ENCODE measurements at places on chromosomes 7 and 10.

DNA sequence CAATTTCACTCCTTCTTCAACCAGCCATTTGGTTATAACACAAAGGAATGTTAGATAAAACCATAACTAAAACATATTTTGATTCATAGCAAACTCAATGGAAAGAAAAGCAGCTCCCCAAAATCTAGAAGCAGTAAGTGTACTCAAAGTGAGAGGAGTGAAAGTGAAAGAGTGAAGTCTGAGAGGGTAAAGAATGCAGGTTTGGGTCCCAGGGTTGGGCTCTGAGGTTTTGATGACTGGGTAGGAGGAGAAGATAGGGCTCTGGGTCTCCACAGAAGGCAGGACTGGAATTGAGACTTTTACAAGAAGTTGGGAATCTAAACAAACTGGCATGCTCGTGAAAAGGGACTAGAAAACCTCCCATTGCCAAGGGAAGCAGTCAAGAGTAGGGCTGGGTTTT lies 85.4 kb upstream of the RSU1 start:
- DNase-seq = no peak

GRCh38 chr7:135190703-135191102 lies 20.2 kb upstream of the CYREN start:
- no peak for DNase-seq

GRCh38 chr7:74271742-74272141 lies 17.5 kb upstream of the CLIP2 start:
- no peak for DNase-seq

- no peak for DNase-seq
Measured at GRCh38 chr7:45350896-45351295, 193.3 kb downstream of the RAMP3 start.

- DNase-seq = no peak
Measured at GRCh38 chr7:119959811-119960210, 313.2 kb upstream of the KCND2 start.

GRCh38 chr10:110822712-110823311 lies 48.9 kb upstream of the PDCD4 start:
- DNase-seq = no peak

DNA sequence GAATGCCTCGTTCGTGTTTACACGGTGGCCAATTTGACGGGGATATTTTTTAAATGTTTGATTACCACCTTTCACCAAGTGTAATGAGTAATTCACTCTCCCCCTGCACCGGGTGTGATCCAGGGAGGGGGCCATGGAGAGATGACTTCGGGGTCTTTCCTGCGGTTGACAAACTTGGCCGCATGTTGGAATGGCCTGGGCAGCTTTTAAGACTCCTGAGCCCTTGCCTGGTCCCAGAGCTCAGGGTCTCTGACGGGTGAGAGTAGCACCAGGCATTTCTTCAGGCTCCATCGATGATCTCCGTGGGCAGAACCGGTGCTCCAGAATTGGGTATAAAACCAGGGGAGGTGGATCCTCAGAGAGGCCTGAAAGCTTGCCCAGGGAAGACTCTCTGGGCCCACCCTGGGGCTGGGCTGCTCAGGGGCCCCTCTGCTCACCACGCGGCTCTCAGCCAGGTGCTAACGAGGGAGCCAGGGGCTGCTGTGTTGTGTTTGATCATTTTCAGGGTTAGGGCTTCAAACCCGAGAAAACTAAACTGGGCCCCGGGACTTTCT lies 882 bp downstream of the ZNF282 start:
- peak; percentile 61 for DNase-seq

DNA sequence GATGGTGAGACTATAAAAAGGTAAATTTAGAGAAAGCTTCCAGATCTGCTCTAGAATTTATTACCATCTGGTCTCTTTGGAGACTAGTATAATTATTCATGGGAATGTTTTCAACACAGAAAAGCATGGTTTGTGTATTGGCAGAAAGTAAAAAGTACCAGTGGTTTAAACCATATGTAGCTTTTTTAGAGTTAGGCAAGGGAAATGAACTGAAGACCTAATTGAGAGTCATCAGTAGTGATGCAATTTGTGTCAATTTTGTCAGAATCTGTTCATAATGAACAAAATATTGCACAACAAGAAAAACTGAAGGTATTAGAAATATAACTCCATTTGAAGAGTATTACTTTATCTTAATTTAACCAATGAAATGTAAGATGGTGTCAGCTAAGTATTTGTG lies 181.4 kb downstream of the ADK start:
- no peak for DNase-seq

GRCh38 chr7:2099048-2099957 lies 133.4 kb downstream of the MAD1L1 start:
- DNase-seq = no peak

- no peak for DNase-seq
Measured at GRCh38 chr7:95471071-95471470, 14.7 kb upstream of the ASB4 start.

GRCh38 chr10:22252224-22252800 lies 34.5 kb upstream of the EBLN1 start:
- DNase-seq = peak; percentile 67

DNA sequence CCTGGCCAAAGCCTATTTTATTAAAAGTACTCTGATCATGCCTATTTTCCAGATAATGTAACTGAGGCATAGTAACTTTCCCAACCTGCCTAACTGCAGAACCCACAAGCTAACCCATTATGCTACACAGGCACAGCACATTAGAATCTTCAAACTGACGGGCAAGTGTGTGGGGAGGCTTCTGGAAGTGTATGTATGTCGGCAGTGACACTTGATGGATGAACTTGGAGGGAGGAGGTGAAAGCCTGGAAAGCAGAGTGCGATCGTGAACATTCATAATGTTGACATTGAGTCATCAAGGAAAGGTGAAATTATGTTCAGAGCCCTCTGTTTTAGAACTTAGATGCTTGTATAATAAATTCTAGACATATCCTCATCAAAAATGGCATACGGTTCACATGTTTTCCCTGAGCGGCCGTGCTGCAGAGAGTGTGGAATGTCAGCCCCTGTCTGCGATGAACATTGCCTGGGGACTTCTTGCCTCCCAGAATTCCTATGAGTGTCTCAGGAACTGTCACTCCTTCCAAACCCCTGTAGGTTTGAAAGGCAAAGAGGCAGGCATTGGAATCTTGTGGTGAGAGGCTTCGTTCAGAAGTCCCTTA lies 102.4 kb downstream of the SLIT1 start:
- DNase-seq = no peak

DNA sequence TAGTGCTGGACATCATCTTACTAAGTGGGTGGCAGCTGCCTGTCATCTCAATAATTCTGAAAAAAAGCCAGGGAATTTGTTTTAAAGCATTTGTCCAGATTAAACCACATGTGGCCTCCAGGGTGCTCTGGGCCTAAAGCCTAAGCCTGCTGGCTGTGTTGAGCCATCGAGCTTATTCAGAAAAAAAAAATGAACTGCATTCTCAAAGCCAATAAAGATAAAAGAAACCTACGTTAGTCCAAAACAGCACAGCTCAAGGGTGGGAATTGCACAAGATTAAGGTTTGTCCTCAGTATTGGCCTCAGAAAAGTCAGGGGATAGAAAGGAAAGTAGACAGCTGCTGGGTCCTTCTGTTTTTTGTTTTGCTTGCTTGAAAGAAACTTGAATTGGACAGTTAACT lies 22.6 kb upstream of the PRTFDC1 start:
- peak; percentile 38 for DNase-seq

GRCh38 chr10:59960751-59961150 lies 54.4 kb upstream of the CCDC6 start:
- DNase-seq = no peak

GRCh38 chr10:34244756-34245484 lies 570.2 kb downstream of the PARD3 start:
- DNase-seq = no peak

DNA sequence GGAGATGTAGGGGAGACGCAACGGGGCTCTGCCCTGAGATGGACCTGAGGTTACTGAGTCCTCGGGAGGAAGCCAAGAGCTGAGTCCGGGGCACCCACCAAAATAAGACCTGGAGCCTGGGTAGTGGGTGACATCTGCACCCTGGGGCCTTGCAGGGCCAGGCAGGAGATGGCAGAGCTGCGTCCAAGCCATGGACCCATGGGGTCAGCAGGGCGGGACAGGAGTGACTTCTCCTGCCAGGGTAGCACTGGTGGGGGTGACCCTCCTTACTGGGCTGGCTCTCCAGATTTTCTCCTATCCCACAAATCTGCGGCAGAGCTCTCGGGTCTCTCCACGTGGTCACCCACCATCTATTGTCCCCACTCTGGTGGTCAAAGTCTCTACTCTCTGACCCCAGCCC lies 2.1 kb downstream of the GHRHR start:
- DNase-seq = no peak

- no peak for DNase-seq
Measured at GRCh38 chr7:107948645-107949442, 54.1 kb downstream of the LAMB1 start.

- no peak for DNase-seq
Measured at GRCh38 chr7:13920053-13920697, 69.3 kb downstream of the ETV1 start.

DNA sequence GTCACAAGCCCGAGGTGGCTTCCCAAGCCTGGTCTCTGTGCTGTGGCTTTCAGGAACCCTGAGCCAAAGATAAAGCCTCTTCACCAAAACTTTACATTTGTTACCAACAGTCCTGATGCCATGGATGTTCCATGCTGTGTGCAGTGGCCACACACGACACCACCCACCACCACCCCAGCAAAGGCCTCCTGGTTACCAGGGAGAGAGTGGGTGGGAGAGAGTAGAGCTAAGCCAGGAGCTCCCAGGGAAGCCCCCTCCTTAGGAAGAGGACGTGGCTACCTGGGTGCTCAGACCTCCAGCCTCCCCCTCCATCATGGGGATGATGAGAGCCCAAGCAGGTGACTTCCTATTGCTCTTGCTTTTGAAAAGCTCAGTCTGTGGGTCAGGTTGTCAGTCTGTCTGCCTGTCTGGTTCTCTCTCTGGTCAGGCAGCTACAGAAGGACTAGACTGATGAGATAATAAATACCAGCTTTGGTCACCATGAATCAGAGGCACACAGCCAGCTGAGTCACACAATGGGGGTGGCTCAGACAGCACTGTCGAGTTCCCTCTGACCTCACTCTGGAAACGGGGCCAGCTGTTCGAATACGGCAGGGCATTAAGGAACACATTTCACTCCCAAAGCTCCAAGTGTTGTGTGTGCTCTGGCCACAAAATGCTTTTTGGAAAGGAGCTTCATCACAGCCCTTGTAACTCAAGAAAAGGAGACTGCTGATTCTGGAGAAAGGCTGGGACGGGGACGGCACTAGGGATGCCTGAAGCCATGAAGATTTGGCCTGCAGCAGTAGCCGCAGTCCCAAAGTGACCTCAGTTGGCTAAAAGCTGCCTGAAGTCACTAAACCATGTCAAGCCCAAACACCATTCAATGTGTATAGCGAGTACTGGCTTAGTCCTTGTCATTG lies 166.0 kb downstream of the FANK1 start:
- DNase-seq = no peak

DNA sequence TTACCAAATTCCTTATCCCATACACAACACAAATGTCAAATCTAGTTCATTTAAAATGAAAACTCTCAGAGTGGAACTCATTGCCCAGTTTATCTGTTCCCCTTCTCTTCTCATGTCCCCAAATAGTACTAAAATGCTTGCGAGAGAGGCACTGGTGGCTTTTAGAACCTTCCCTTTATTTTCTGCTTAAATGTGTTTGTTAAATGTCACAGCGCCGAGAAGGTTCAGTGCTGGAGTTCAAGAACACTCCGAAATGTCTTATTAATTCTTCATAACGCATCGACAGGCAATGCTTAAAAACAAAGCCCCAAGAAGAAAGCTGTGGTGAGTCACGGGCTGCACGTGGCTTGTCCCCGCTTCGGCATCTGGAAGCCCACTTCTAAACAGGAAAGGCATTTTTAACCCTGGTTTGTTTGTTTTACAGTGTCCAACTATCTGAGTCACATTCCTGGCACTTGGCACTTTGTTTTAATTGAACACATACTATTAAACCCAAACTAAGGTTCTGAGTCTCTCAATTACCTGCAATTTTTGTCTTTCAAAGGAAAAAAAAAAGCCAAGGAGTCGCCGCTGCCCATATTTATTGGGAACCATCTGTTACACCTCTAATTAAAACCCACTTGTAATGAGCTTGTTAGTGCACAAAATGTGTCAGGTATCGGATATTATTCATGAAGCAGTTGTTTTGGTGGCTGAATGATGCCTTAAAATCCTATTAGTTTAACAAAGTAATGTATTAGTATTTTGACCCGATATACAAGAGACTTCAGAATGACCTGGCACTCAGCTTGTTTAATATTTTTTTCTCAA lies 49.9 kb upstream of the MGMT start:
- no peak for DNase-seq

Data from D341Med (cell line).